IMR-90 (cell line): ENCODE measurements at places on chromosomes 16 and 17. TPM values are rescaled to one million over a fixed set of nuclear protein-coding genes. Genes with fewer than 3 reads are reported as not detected.

GRCh38 chr17:27488231-27488630, 32.0 kb downstream of the KSR1 start:
- H3K4me3 ChIP-seq: no peak overlapping the region
- DNase-seq: no peak
- no peak overlapping the region for H3K27ac ChIP-seq

The C17orf67 gene
- total RNA-seq: 0.18 and 0.56 TPM in 2 replicates

- H3K4me1 ChIP-seq: peaks cover 3% of the 10 kb centered on the region; the same call in 1 of the 2 replicates
- peaks cover 57% of the 10 kb centered on the region for H3K36me3 ChIP-seq
- no peak for DNase-seq
- no peaks in the 10 kb centered on the region for H3K27me3 ChIP-seq
- no peak overlapping the region for H3K4me3 ChIP-seq
- H3K27ac ChIP-seq: no peak overlapping the region
Measured at GRCh38 chr17:62690168-62690897, 62.9 kb downstream of the MRC2 start.

The ARL5C gene
- total RNA-seq: not detected in 2 replicates

- no peak overlapping the region for H3K27ac ChIP-seq
- DNase-seq: no peak
- no peaks in the 10 kb centered on the region for H3K36me3 ChIP-seq
- no peak overlapping the region for H3K4me3 ChIP-seq
- no peaks in the 10 kb centered on the region for H3K4me1 ChIP-seq
Measured at GRCh38 chr16:1258906-1259759, 3.3 kb downstream of the TPSD1 start.

- H3K4me1 ChIP-seq: peaks cover 9% of the 10 kb centered on the region; the same call in 1 of the 2 replicates
- peak; percentile 77 for DNase-seq
- peaks cover 15% of the 10 kb centered on the region for H3K27me3 ChIP-seq
- no peaks in the 10 kb centered on the region for H3K36me3 ChIP-seq
- no peak overlapping the region for H3K27ac ChIP-seq
Measured at GRCh38 chr17:45218895-45219661, 2.6 kb upstream of the FMNL1 start.

GRCh38 chr17:65366102-65366844, 195.2 kb downstream of the AXIN2 start:
- H3K4me3 ChIP-seq: no peak overlapping the region
- H3K4me1 ChIP-seq: no peaks in the 10 kb centered on the region
- no peaks in the 10 kb centered on the region for H3K36me3 ChIP-seq
- no peak for DNase-seq
- peaks cover 22% of the 10 kb centered on the region for H3K27me3 ChIP-seq

- no peaks in the 10 kb centered on the region for H3K27me3 ChIP-seq
- H3K27ac ChIP-seq: no peak overlapping the region
- no peak for DNase-seq
- no peaks in the 10 kb centered on the region for H3K4me1 ChIP-seq
- H3K36me3 ChIP-seq: peaks cover 31% of the 10 kb centered on the region
- H3K4me3 ChIP-seq: no peak overlapping the region
Measured at GRCh38 chr16:89784406-89784805, 32.0 kb downstream of the FANCA start.

The RASL10B gene
- total RNA-seq: 3.6 and 4.7 TPM in 2 replicates

- H3K4me3 ChIP-seq: no peak overlapping the region
- peaks cover 40% of the 10 kb centered on the region for H3K27me3 ChIP-seq
- H3K4me1 ChIP-seq: peaks cover 9% of the 10 kb centered on the region
- no peak for DNase-seq
- H3K27ac ChIP-seq: no peak overlapping the region
Measured at GRCh38 chr17:48790607-48791127, 26.4 kb downstream of the TTLL6 start.

- H3K27me3 ChIP-seq: no peaks in the 10 kb centered on the region
- no peak for DNase-seq
- no peak overlapping the region for H3K27ac ChIP-seq
Measured at GRCh38 chr17:34762078-34762477, 182.7 kb downstream of the TMEM132E start.

DNA sequence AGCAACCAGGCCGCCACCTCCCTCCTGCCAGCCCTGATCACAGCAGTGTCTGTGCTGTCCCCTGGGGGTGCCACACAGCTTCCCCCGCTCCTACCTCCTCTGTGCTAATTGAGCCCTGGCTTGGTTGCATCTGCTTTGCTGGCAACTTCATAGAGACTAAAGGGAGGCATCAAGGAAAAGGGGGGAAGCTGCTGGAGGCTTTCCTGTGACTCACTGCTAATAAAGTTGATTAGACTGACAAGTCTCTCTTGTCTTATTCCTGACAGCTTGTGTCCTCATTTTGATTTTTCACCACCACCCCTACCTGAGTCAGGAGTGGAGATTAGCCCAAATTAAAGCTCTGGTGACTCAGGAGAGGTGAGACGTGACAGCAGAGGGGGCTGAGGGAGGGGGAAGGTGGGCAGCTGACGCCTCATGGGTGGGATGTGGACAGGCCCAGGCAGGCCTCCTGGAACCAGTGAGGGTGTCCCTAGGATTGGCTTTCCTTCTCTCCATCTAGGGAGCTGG, 310.0 kb downstream of the CBLN1 start:
- peaks cover 4% of the 10 kb centered on the region; the same call in 1 of the 2 replicates for H3K27me3 ChIP-seq
- peaks cover 2% of the 10 kb centered on the region; the same call in 1 of the 2 replicates for H3K4me1 ChIP-seq
- no peak overlapping the region for H3K4me3 ChIP-seq
- no peaks in the 10 kb centered on the region for H3K36me3 ChIP-seq
